ENCODE measurements at places on chromosomes 5 and 9.

GRCh38 chr5:139814191-139814601 lies 18.6 kb downstream of the PSD2 start:
- no peak for DNase-seq

GRCh38 chr9:6870149-6870548 lies 112.4 kb downstream of the KDM4C start:
- DNase-seq: no peak

DNA sequence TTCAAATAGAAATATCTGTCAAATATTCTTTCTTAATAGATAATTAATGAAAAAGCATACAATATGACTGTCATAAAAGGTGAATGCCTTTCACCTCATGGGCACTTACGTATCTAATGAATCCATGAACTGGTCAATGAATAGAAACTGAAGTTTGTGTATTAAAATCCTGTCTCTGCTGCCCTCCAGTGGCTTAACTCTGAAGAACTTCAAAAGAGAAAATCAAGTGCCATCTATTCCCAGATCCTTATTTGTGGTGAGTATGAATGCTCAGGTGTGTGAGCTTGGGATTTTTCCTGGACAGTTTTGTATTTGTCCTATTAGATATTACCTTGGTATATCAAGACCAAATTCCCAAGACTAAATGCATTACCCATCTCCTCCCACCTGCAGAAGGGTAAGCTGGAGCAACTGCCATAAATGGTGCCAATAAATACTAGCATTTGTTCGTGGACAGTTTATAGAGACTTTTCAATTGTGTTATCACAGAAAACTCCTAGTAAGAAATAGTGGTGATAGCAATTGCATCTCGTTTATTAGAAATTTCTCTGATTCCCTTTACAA lies 44.0 kb upstream of the SVEP1 start:
- DNase-seq: peak; percentile 14

GRCh38 chr9:133845440-133845839 lies 107.3 kb upstream of the SARDH start:
- DNase-seq: no peak

Measured in CD4-positive, alpha-beta T cell treated with Interleukin-2 at 100 ng/mL for 4 hours (primary cell).